D721Med (cell line): ENCODE measurements at places on chromosomes 2 and 18.

GRCh38 chr18:63096327-63096874 is 223.2 kb downstream of the BCL2 start:
- DNase-seq, result no peak

DNA sequence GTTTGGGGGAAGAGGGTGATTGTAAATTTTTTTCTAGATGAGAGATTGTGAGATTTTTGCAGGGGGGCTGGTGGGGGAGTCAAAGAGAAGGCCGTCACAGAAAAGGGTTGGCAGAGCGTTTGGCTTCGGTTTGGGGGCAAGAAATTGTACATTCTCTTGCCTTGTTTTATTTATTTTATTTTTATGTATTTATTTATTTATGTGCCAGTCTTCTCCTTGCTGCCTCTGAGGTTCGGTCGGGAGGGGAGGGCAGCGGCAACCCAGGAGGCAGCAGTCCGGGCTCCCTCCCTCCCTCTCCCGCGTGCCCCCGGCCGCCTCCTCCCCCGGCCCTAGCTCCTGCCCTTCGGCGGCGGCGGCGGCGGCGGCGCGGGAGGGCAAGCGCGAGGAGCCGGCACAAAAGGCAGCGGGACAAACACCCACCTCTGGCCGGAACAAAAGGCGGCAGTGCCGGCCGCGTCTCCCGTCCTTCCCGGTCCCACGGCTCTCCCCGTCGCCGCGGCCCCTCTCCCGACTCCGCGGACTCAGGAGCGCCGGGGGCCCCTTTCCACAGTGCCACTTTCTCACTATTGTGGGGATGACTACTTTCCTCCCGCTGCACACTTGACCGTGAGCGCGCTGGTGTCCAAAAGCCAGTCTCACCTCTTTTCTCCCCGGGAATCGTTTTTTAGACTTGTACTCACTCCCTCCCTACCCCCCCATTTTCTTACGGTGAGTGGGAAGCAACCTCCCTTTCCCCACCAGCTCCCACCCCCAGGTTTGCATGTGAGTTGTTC is 1.2 kb downstream of the BCL11A start:
- no peak for DNase-seq

- no peak for DNase-seq
Observed at GRCh38 chr18:11943551-11943950, 35.4 kb upstream of the MPPE1 start.

- no peak for DNase-seq
Observed at GRCh38 chr18:48795696-48796095, 155.1 kb downstream of the SMAD7 start.

DNA sequence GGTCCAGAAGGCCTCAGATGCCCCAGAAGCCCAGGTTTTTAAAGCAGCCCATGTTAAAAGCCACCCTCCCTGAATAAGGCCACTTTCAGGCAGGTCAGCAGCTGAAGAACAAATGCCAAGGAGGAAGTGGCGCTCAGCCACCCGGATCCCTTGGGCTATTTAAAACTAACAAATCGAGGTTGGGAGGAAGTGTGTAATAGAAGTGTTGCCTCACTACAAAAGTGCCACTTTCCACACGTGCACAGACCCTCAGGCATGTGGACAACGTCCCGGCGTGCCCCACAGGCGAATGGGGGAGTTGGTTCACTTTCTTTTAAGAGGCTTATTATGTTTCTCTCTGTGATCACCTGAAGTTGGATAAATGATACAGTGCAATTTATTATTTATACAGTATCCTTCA is 173.8 kb upstream of the SALL3 start:
- no peak for DNase-seq

- DNase-seq, result no peak
Observed at GRCh38 chr2:166357068-166357949, 18.4 kb downstream of the SCN9A start.

GRCh38 chr18:49273241-49273880 is 187.1 kb downstream of the DYM start:
- no peak for DNase-seq

DNA sequence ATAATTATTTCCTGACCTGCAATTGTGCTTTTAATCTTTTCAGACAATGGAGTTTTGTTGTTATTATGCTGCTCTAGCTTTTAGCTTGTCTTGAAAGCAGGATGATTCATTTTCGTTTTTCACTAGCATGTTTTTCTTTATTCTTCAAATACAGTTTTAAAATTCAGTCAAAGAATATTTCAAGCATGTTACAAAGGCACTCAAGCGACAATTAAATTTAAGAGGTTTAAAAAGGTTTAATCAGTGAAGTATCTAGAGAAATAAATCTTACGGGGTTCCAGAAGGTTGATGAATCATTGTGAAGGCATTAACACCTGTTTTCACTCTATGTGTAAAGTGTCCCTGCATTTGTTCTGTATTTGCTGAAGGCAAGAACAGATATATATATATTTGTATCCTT is 390.7 kb upstream of the TMEFF2 start:
- DNase-seq, result no peak

- no peak for DNase-seq
Observed at GRCh38 chr18:25433590-25433989, 81.6 kb upstream of the ZNF521 start.

GRCh38 chr18:7523772-7524171 is 43.3 kb upstream of the PTPRM start:
- DNase-seq, result no peak

GRCh38 chr2:48228345-48228684 is 301.6 kb upstream of the STON1 start:
- DNase-seq, result no peak

GRCh38 chr2:11343368-11343649 is 1.1 kb downstream of the ROCK2 start:
- DNase-seq, result no peak

DNA sequence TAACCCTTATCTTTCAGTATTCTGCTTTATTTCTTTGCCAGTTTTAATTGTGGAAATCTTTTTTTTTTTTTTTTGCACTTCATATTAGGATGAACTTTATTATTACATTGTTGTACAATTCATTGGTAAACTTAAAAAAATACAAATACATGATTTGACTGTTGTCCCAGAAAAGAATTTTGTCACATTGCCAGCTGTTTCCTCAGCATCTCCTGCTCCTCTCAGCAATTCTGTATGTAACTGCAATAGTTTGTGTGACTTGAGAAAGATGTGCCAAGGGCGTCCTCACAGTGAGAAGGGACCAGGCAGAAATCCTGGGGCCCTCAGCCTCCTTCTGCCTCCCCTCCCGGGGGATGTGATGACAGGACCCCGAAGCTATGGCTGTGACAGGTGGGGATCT is 254.4 kb downstream of the NBAS start:
- DNase-seq, result no peak

- no peak for DNase-seq
Observed at GRCh38 chr2:66525606-66526005, 90.7 kb downstream of the MEIS1 start.

DNA sequence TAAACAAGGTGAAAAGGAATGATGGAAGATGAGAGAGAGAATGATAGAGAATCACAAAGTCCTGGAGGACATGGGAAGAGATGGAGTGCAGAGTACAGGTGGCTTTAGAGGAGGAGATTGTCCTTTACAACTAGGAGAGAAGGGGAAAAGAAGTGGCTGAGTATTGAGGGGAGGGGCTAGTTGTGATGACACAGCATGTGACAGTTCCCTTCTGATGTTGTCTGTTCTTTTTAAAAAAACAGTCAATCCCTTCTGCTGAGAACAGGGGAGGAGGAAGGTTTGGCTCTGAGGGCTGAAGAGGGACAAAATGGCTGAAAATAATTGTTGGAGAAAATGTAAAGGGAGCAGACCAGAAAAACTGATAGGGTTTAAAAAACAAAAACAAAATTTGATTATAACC is 44.0 kb downstream of the STEAP3 start:
- no peak for DNase-seq

DNA sequence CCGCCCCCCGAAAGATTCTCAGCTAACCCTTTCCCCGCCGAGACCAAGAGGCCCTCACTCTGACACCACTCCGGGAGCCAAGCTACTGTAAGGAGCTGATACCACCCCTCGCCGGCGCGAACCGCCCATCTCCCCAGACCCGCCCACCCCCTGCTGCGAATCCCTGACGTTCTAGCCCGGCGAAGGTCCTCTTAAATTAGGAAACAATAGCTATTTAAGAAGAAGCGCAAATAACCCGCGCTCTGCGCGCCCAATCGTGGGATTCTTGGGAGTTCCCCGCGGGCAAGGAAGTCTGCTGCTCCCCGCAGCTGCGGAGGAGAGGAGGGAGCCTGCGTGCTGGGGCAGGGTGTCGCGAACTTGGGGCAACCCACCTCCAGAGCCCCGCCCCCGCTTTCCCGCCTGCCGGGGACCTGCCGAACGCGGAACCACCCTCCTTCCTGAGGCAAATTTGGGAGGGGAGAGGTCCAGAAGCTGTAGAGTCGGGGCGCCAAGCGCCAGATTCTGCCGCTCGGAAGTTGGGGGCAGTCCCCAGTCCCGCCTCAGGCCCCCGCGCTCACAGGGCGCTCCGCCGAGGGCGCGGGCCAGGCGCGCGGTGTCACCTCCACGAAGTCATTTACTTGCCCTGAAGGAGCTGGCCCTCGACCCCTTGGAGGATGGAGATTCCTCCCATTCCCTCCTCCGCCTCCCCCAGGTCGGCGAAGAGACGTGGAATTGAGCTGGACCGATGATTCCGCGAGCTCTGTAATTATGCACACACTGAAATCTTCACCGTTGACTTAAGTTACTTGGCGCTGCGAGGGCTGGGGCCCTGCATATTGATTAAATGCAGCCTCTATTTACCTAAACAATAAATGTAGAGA is 8.4 kb upstream of the SP9 start:
- no peak for DNase-seq
